ENCODE measurements at places on chromosomes 4 and X. TPM values are rescaled to one million over a fixed set of nuclear protein-coding genes. Genes with fewer than 3 reads are reported as not detected.
A peak's percentile ranks its signal among the peaks of the same experiment; 100 is the strongest.

GRCh38 chrX:78548012-78548411 lies 111.1 kb downstream of the RTL3 start:
- no peaks in the 10 kb centered on the region for H3K4me1 ChIP-seq
- H3K36me3 ChIP-seq: no peaks in the 10 kb centered on the region
- no peak overlapping the region for H3K4me3 ChIP-seq
- H3K27ac ChIP-seq: no peak overlapping the region

- H3K36me3 ChIP-seq: no peaks in the 10 kb centered on the region
- H3K4me3 ChIP-seq: no peak overlapping the region
- no peaks in the 10 kb centered on the region for H3K27me3 ChIP-seq
- H3K4me1 ChIP-seq: no peaks in the 10 kb centered on the region
- no peak for DNase-seq
Observed at GRCh38 chr4:154231806-154232478, 259.7 kb downstream of the DCHS2 start.

GRCh38 chrX:44873415-44874276 lies 658 bp downstream of the KDM6A start:
- H3K36me3 ChIP-seq: peaks cover 6% of the 10 kb centered on the region
- H3K27me3 ChIP-seq: no peaks in the 10 kb centered on the region
- DNase-seq: peak; percentile 66
- peak overlapping the region; percentile 94 for H3K27ac ChIP-seq

DNA sequence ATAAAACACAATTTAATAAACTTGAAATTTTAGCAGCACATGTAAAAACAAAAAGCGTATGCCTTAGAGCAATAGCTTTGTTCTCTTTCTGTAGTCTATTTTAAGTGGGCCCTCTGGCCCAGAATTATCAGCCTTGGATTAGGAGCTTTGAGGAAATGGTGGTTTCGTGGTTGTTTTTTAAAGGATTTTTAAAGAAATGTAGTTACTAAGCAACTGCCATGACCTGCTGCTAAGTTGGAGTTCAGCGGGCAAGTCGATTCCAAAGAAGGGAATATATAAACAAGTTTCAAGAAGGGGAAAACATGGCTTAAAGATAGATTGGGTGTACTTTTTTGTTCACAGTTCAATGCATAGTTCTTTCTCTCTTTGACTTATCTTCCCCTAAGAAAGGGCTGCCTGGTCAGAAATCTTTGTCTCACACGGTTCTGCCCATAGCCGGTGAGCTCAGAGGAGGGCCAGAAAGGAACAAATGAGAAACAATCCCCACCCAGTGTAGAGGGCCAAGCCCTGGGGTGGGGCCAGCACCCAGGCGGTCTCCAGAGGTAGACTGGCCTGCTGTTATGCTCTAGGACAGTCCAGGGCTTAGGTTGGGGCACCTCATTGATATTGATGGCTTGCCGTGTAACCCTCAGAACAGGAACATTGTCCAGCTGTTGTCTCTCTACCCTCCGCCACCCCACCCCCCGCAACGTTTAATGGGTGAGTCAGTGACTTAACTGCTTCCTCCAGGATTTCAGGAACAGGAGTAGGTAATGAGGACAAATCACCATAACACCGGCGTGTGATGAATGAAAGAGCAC lies 32.5 kb downstream of the DLG3 start:
- peak; percentile 82 for DNase-seq
- H3K4me1 ChIP-seq: peaks cover 14% of the 10 kb centered on the region
- H3K27ac ChIP-seq: no peak overlapping the region
- H3K36me3 ChIP-seq: peaks cover 7% of the 10 kb centered on the region

- H3K4me1 ChIP-seq: no peaks in the 10 kb centered on the region
- no peaks in the 10 kb centered on the region for H3K27me3 ChIP-seq
- no peak for DNase-seq
- H3K27ac ChIP-seq: peak overlapping the region; percentile 89
- H3K4me3 ChIP-seq: no peak overlapping the region
Observed at GRCh38 chr4:1208970-1209704, 36.8 kb upstream of the SPON2 start.

- no peaks in the 10 kb centered on the region for H3K36me3 ChIP-seq
- no peaks in the 10 kb centered on the region for H3K27me3 ChIP-seq
- no peak for DNase-seq
- H3K4me3 ChIP-seq: no peak overlapping the region
- H3K4me1 ChIP-seq: no peaks in the 10 kb centered on the region
Observed at GRCh38 chr4:138003248-138003647, 238.9 kb downstream of the SLC7A11 start.

GRCh38 chr4:179040259-179040658 lies 1598.0 kb upstream of the AGA start:
- no peak overlapping the region for H3K27ac ChIP-seq
- DNase-seq: no peak
- no peaks in the 10 kb centered on the region for H3K27me3 ChIP-seq
- no peak overlapping the region for H3K4me3 ChIP-seq

GRCh38 chr4:155559915-155560314 lies 106.7 kb upstream of the GUCY1A1 start:
- no peak overlapping the region for H3K4me3 ChIP-seq
- H3K4me1 ChIP-seq: no peaks in the 10 kb centered on the region
- no peak for DNase-seq
- no peaks in the 10 kb centered on the region for H3K27me3 ChIP-seq

- H3K36me3 ChIP-seq: no peaks in the 10 kb centered on the region
- no peak for DNase-seq
- no peak overlapping the region for H3K4me3 ChIP-seq
- no peaks in the 10 kb centered on the region for H3K27me3 ChIP-seq
- no peak overlapping the region for H3K27ac ChIP-seq
- peaks cover 3% of the 10 kb centered on the region for H3K4me1 ChIP-seq
Observed at GRCh38 chr4:67055319-67055718, 490.0 kb downstream of the CENPC start.

GRCh38 chrX:15242899-15243555 lies 26.9 kb downstream of the ASB9 start:
- no peak for DNase-seq
- H3K27me3 ChIP-seq: no peaks in the 10 kb centered on the region
- H3K27ac ChIP-seq: no peak overlapping the region
- no peak overlapping the region for H3K4me3 ChIP-seq
- H3K36me3 ChIP-seq: no peaks in the 10 kb centered on the region
- H3K4me1 ChIP-seq: no peaks in the 10 kb centered on the region

- peaks cover 2% of the 10 kb centered on the region for H3K4me1 ChIP-seq
- no peaks in the 10 kb centered on the region for H3K27me3 ChIP-seq
- H3K36me3 ChIP-seq: no peaks in the 10 kb centered on the region
- DNase-seq: no peak
- no peak overlapping the region for H3K4me3 ChIP-seq
Observed at GRCh38 chr4:76857074-76857409, 40.9 kb downstream of the SOWAHB start.

GRCh38 chr4:99655308-99656081 lies 2.1 kb downstream of the C4orf54 start:
- H3K27me3 ChIP-seq: no peaks in the 10 kb centered on the region
- no peaks in the 10 kb centered on the region for H3K36me3 ChIP-seq
- DNase-seq: no peak
- H3K27ac ChIP-seq: no peak overlapping the region

- H3K36me3 ChIP-seq: no peaks in the 10 kb centered on the region
- no peaks in the 10 kb centered on the region for H3K27me3 ChIP-seq
Observed at GRCh38 chrX:13195340-13195739, 124.5 kb downstream of the ATXN3L start.

DNA sequence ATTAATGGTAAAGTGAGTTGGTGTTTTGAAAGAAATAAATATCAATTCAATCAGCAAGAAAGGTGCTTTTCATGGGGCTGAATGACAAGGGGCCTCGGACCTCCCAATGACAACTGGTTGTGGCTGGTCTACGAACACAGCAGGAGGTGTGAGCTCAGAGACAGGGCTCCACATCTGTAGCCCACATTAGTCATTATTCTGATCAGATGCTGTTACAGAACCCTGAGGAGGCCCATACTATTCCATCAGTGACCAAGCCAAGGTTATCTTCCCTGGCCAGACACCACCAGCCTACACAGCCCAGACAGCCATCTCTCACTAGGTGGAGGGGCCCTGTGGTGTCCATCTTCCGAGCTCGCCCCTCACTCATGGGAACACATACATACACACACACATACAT lies 168.8 kb downstream of the SH3KBP1 start:
- no peaks in the 10 kb centered on the region for H3K4me1 ChIP-seq
- H3K36me3 ChIP-seq: no peaks in the 10 kb centered on the region
- no peak overlapping the region for H3K4me3 ChIP-seq
- H3K27ac ChIP-seq: no peak overlapping the region
- no peaks in the 10 kb centered on the region for H3K27me3 ChIP-seq

GRCh38 chr4:154120006-154120676 lies 331.3 kb upstream of the SFRP2 start:
- H3K27ac ChIP-seq: no peak overlapping the region
- no peaks in the 10 kb centered on the region for H3K27me3 ChIP-seq
- no peak for DNase-seq
- no peaks in the 10 kb centered on the region for H3K36me3 ChIP-seq
- no peaks in the 10 kb centered on the region for H3K4me1 ChIP-seq

DNA sequence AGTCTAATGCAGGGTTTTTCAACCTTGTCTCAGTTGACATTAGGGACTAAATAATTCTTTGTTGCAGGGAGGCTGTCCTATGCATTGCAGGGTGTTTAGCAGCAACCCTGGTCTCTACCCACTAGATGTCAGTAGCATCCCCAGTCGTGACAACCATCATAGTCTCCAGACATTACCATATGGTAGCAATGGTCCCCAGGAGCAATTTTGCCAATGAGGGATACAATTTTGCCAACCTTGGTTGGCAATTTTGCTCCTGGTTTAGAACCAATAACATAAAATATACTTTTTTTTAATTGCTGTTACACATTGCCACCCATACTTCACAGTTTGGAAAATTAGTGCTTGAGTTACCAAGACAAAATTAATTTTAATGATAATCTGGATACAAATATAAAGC lies 6.0 kb downstream of the EREG start:
- H3K27ac ChIP-seq: no peak overlapping the region
- H3K36me3 ChIP-seq: no peaks in the 10 kb centered on the region
- H3K4me1 ChIP-seq: peaks cover 8% of the 10 kb centered on the region
- H3K4me3 ChIP-seq: no peak overlapping the region
- H3K27me3 ChIP-seq: peaks cover 12% of the 10 kb centered on the region
- DNase-seq: peak; percentile 77

DNA sequence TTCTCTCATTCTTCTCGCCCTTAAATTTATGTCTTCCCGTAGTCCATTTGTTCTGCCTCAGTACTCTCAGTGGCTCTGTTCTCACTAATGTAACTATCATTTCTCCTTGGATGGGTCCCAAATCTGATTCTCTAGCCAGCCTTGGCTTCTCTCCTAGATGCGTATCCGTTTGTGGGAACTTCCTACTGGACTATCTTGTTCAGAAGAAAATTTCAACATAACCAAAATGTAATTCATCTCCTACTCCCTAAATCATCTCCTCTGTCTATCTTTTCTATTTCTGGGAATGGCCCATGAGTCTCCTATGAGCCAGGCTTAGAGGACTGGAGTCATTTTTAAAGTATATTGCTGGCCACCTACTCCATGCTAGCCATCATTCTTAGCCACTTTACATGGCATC lies 4.4 kb upstream of the C4orf36 start:
- H3K4me3 ChIP-seq: no peak overlapping the region
- H3K27ac ChIP-seq: no peak overlapping the region
- no peaks in the 10 kb centered on the region for H3K36me3 ChIP-seq
- DNase-seq: no peak
- peaks cover 7% of the 10 kb centered on the region for H3K27me3 ChIP-seq

GRCh38 chrX:11341274-11342201 lies 48.3 kb downstream of the AMELX start:
- H3K27me3 ChIP-seq: no peaks in the 10 kb centered on the region
- DNase-seq: no peak
- H3K4me3 ChIP-seq: no peak overlapping the region
- peak overlapping the region; percentile 73 for H3K27ac ChIP-seq
- H3K36me3 ChIP-seq: no peaks in the 10 kb centered on the region

GRCh38 chr4:117010671-117011070 lies 74.7 kb downstream of the TRAM1L1 start:
- H3K27ac ChIP-seq: no peak overlapping the region
- H3K4me1 ChIP-seq: no peaks in the 10 kb centered on the region
- H3K36me3 ChIP-seq: no peaks in the 10 kb centered on the region

DNA sequence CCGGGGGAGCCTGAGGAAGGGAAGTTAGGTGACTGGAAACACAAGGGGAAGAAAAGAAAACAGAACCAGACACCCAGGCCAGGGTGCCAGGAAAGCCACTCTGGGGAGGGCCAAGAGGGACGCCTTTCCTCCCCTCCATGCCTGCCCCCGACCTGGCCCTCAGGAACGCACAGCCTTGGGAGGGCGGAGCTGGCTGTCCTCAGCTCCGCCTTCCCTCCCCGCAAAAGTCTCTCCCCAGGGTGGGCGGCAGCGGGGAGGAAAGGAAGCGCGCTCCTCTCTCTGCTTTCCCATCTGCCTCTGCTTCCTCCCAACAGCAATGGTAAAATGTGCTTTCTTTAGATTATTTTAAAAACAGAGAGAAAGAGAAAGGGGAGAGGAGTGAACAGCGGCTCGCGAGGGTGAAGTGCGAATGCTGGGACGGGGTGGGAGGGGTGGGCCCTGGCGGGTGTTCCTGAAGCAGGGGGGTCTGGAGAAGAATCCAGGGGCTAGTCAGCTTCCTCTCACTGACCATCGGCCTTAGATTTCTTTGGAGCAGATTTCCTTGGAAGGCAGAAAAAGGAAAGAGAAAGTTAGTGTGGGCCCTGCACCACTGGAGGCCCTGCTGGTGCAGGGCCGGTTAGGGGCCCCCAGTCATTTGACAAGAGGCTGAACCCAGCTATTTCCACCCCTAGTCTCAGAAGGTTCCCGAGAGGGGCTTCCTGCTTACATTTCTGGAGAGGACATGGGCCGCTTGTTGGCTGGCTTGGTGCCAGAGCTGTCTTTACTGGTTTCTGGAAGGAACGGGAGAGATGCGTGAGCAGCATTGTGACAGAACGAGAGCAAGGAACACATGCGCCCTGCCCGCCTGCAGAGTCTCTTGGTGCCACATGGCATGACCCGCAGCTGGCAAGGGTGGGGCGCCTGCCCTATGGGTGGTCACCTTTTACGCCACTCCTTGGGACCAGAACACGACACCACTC lies 4.7 kb upstream of the RENBP start:
- H3K36me3 ChIP-seq: peaks cover 25% of the 10 kb centered on the region
- H3K27ac ChIP-seq: peak overlapping the region; percentile 80
- DNase-seq: no peak
- H3K4me3 ChIP-seq: no peak overlapping the region
- H3K27me3 ChIP-seq: no peaks in the 10 kb centered on the region

GRCh38 chr4:94459462-94460161 lies 7.9 kb downstream of the PDLIM5 start:
- H3K36me3 ChIP-seq: peaks cover 43% of the 10 kb centered on the region
- no peaks in the 10 kb centered on the region for H3K27me3 ChIP-seq
- H3K4me1 ChIP-seq: no peaks in the 10 kb centered on the region
- no peak overlapping the region for H3K27ac ChIP-seq

The FDCSP gene
- not detected for total RNA-seq

The TECRL gene
- not detected for total RNA-seq

The CLIC2 gene
- not detected for total RNA-seq

The IGSF1 gene
- total RNA-seq: 4.7 TPM

The DCAF4L1 gene
- total RNA-seq: 0.15 TPM

The LNX1 gene
- total RNA-seq: 4.4 TPM

The ATP1B4 gene
- not detected for total RNA-seq

The ZNF280C gene
- total RNA-seq: 15.4 TPM

The ETNPPL gene
- total RNA-seq: 9.6 TPM

The RNF4 gene
- total RNA-seq: 93.6 TPM

The TRIM61 gene
- total RNA-seq: 4.0 TPM

The CETN2 gene
- total RNA-seq: 54.3 TPM
